Stimulated activated CD8-positive, alpha-beta memory T cell treated with anti-CD3 and anti-CD28 coated beads, Interleukin-15, amount 100 ng/mL, for 4 hours (primary cell): ENCODE measurements at places on chromosomes 2 and 18.

DNA sequence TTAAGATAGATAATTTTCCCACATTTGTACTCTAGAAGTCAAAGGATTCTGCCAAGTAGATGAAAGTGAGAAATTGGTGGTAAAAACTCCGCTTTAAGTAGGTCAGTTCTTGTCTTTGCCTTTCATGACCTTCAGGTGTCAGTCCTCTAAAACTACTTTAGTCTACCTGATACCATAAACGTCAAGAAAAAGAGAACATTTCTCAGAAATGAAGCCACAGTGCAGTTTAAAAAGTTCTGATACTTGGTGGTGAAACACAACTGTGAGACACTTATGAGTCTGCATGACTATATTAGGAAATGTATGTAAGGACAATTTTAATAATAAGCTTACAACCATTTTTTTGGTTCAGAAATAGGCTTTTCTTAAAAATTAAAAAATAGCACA is 583.3 kb downstream of the SATB2 start:
- DNase-seq = no peak

GRCh38 chr2:10410001-10410822 is 37.9 kb downstream of the ODC1 start:
- no peak for DNase-seq

DNA sequence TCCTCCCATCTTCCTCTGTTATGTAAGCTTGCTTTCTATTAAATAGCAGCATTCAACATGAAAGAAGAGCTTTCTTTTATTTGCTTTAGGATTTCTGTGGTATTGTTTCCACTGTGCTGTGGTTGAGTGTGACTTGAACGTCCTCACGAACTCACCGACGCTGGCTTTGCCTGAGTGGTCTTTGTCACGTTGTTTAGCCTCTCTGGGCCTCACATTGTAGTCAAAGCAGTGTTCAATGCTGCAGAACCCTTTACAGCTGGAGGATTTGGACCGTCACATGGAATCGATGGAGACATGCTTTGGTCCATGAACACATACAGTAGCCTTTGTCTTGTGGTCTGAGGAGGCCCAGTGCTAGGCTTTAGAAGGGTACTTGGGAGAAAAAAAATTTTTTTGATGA is 66.3 kb downstream of the TANC1 start:
- no peak for DNase-seq

- DNase-seq = no peak
Measured at GRCh38 chr18:69658685-69659084, 258.0 kb downstream of the DOK6 start.

DNA sequence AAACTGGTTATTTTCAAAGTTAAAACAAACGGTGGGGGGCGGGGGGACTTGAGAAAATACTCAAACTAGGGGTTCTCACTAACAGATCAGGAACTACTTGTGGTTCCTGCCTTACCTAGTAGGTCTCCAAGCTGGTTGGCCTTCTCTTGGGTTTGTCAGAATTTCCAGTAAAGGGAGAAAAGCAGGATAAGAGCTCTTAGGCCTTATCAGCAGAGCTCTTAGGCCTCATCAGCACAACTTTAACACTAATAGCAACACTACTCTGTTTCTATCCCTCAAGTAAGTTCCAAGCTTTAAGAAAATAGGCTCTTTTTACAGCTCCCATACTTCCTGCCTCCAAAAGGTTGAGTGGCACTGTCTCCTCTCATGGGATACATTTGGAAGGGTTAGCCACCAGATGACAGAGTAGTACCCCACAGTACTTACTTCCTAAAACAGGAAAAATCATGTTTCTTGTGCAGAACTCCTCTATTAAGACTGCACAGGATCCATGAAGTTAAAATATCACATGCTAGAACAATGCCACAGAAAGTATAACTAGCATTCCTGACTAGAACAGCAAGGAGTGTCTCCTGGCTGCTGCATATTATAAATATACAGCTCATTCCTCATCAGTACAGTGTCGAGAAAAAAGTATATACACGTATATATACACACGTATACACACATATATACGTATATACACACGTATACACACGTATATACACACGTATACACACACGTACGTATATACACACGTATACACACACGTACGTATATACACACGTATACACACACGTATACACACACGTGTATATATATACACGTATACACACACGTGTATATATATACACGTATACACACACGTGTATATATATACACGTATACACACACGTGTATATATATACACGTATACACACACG is 6.1 kb downstream of the FBXO11 start:
- no peak for DNase-seq

DNA sequence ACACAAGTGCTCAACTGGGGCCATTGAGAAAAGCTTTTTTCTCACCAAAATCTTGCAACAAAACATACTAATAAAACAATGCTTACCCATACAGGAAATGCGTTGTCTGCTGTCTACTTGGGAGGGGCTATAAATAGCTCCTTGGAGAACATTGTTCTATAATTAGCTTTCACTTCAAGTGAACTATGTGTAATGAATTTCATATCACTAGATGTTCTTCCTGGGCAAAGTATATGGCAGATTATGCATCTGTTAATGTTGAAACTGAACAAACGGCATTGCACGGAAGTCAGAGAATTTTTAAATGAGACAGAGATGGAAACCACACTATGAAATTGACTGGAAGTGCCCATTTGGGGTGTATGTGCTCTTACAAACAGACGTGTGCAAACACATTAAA is 6.4 kb upstream of the NPAS2 start:
- no peak for DNase-seq
